AG10803 (cell line): ENCODE measurements at places on chromosomes 4 and X.
A peak's percentile ranks its signal among the peaks of the same experiment; 100 is the strongest.

DNA sequence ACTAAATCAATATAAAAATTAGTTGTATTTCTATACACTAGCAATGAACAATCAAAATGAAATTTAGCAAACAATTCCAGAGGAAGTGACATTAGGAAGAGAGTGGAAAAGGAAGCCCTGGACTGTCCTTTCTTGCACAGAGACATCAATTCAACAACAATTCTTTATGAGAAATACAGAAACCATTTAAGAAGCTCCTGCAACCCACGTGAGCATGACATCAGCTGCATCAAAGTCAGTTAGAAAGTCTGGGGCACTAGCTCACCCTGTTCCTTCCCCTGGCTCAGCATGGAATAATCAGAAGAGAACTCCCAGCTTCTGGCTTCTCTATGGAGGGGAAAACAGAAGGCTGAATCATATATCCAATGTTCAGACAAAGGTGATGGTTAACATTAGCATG, 48.6 kb upstream of the STARD8 start:
- DNase-seq: no peak

DNA sequence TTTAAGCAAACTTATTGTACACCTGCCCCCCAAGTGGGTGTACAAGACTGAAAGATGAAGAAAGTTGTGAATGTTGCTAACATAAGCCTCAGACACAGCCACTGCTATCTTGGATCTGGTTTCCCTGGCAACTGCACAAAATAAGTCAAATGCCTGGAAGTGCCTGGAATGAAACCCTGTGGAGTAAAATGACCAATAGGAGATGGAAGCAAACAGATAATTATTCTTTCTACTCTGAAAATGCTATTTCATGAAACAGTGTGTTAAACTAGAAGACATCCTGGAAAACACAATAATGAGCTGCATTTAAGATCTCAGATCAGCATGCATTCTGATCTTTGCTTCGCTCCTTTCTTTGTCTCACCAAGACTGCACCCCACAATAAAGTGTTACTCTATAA, 1016.0 kb downstream of the ARAP2 start:
- no peak for DNase-seq

GRCh38 chr4:40395166-40395900, 60.2 kb downstream of the CHRNA9 start:
- no peak for DNase-seq

DNA sequence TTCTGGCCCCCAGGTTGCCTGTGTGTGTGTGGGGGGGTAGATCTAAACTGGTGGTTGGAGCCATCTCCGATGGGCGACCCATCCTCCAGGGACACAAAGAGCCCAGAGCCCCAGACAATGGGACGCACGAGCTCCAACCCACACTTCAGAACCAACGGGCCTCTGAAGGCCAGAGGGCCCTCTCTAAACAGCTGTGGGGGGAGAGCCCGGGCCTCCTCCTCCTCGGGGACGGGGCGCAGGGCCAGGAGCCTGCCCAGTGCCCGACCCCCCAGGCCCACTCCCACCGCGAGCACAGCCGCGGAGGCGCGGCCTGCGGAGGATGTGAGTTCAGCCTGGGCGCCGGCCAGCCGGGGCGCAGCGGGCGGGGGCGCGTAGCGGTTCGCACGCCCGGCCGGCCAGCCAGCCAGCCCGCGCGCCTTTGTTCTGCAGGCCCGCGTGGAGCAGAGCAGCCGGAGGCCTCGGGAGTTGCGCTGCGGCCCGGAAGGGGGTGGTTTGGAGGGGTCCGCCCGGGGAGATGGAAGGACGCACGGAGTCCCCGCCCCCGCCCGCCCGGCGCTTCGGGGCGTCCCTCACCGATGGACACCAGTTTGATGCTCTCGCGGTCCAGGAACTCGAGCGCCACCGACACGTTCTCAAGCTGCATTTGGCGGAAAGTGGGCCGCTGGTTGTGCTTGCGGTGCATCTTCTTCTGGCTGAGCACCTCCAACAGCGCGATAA, 4.0 kb downstream of the FLNA start:
- DNase-seq: no peak

GRCh38 chrX:144006811-144007210, 122.9 kb downstream of the UBE2NL start:
- peak; percentile 44 for DNase-seq

DNA sequence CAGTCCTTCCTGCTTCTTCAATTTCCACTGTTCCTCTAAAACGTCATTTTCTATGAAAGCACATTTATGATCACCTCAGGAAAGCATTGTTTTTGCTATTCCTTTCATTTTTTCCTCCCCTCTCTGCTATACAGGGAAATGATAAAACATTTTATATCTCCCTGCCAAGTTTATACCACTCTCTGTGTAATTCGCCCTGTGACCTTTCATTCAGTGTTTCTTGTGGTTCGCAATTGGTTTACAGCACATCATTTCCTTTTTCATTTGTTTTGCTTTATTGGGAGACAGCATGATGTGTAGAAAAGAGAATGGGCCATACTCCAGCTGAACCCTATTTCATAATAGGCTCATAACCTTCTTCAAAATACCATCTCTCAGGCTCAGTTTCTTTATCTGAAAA, 99.9 kb upstream of the RAPGEF2 start:
- peak; percentile 32 for DNase-seq

- DNase-seq: no peak
These were observed 7.9 kb upstream of the NALF2 start for GRCh38 chrX:69496183-69496582.

DNA sequence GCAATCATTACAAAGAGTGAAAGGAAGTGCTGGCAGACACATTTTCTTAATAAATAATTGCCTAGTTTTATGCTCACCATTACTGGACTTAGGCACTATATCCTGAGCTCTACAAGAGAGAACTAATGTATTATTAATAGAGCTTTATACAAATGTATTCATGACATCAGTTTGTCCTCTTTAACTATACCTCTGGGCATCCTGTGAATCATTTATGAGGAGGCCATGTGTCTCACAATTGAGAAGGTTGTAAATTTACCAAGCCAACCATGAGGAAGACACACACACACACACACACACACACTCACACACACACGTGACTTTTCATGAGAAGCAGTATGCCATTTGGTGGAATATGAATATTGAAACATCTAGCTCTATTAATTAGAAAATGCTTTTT, 728.2 kb downstream of the ARAP2 start:
- no peak for DNase-seq

- DNase-seq: no peak
These were observed at the start of gene CHRNA9 for GRCh38 chr4:40334591-40335524. CHRNA9 (plus strand) TSS chr4:40335333; CDS start chr4:40335468, 135 bp downstream.

DNA sequence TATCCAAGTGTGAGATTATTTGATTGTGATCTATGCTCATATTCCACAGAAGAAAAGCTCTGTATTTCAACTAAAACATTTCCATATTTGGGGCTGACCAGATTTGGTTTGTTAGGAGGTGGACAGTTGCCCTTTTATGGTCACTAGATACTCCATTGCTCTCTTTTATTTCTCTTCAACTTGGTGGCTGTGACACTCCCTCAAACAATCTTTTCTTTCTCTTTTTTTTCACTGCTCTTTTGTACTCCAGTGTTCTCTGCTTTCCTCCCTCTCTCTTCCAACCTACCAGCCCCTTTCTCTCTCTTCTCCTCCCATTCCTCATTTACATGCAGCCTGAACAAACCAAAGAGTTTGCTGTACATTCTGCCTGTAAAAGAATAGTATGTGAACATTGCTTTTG, 48.8 kb downstream of the RBPJ start:
- no peak for DNase-seq

GRCh38 chr4:152972821-152973628, 36.9 kb downstream of the FHDC1 start:
- DNase-seq: peak; percentile 91

GRCh38 chrX:39969099-39969818, 128.5 kb downstream of the BCOR start:
- DNase-seq: no peak

DNA sequence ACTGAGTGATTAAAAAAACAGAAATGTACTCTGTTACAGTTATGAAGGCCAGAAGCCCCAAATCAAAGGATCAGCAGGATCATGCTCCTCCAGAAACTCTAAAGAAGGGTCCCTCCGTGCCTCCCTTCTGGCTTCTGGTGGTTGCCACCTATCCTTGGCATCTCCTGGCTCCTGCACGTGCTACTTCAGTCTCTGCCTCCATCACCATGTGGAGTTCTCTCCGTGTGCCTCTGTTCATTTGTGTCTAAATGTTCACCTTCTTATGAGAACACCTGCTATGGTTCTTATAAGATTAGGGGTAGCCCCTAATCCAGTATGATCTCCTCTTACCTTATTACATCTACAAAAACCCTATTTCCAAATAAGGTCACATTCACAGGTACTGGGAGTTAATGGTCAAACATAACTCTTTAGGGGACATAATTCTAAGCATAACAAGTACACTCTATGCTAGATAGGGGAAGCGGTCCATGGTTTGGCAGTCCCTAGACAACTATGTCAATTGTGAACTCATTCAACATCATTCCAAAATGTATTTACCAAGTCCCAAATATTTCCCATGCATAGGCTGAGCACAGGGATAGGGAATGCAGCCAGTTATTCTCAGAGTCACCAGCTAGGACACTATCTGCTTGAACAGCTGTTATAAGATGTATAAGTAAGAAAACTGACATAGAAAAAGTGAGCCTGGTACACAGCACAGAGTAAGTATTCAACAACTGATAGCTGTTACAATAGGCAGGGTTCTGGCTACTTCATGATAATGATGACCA, 295.5 kb upstream of the BOD1L1 start:
- no peak for DNase-seq

DNA sequence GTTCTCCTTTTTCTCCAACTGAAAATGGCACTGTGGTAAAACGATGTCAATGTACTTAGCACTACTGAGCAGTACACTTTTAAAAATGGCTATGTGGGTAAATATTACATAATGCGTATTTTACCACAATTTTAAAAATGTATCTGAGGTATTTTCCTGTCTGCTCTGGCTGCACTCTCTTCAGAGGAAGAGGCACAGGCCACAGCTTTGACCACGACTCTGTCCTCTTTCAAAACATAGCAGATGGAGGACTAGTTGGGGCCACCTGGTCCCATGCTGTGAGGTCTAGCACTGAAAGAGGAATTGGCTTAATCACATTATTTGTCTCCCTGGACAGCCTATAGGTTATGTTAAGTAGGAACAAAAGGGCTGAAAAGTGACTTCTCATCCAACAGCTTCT, 5.2 kb downstream of the KCNE5 start:
- no peak for DNase-seq

GRCh38 chrX:69388526-69388925, 115.6 kb upstream of the NALF2 start:
- peak; percentile 4 for DNase-seq

DNA sequence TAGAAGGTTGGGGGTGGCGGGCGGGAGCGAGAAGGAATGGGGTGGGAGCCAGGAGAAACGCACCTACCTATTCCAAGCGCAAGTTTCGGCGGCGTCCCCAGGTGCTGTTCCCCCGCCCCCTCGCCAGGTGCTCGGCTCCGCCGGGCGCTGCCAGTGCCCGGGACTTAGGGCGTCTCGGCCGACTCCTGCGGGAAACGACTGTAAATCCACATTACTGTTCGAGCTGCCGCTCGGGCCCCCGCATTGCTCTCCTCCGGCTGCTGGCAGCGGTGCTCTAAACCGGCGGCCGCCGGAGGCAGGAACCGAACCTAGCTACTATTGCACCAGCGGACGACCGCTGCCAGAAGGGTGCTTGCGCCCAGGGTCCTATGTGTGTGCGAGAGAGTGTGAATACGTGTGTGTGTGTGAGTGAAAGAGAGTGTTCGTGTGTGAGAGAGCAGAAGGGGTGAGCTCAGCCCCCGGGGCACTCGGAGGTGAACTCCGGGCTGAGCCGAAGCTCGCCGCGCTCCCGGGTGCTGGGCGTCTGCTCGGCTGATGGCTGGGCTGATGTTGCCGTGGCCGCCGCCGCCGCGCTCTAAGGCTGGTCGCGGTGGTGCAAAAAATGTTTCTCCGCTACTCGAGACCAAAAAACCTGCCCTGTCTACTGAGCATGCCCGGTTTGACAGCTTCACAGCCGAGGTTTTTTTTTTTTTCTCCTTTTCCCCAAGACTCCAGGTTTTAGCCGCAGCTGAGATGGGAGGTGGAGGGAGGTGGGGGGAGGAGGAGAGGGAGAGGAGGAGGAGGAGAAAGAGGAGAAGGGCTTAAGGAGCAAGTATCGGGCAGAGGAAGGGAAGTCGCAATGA, 115.7 kb upstream of the TEX13C start:
- DNase-seq: peak; percentile 0

DNA sequence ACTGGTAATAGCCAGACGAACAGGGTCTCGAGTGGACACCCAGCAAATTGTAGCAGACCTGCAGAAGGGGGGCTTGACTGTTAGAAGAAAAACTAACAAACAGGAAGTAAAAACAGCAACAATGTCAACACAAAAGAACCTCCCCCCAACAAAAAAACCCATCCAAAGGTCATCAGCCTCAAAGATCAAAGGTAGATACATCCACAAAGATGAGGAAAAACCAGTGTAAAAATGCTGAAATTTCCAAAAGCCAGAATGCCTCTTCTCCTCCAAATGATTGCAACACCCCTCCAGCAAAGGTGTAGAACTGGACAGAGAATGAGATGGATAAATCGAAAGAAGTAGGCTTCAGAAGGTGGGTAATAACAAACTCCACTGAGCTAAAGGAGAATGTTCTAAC, 313.0 kb upstream of the TEX13C start:
- no peak for DNase-seq

- no peak for DNase-seq
These were observed 68.9 kb downstream of the SH2D1A start for GRCh38 chrX:124415115-124415800.

DNA sequence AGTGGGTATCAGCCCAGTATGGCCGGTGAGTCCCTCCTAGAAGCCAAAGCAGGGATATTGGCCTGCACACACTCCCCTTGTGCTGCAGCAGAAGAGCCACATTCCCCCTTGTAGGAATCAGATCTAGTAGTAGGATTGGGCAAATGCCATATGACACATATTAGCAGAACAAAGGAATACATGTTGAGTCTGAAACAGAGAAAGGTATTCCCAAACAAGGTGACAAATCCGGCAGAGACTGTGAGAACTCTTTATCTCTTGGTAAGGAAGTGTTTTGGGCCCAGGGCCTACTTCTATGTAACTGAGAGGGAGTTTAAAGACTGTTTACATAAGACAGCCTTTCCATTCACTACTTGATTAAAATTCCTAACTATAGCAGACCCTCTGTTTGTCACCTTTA, 1382.0 kb downstream of the FAM133A start:
- DNase-seq: no peak

DNA sequence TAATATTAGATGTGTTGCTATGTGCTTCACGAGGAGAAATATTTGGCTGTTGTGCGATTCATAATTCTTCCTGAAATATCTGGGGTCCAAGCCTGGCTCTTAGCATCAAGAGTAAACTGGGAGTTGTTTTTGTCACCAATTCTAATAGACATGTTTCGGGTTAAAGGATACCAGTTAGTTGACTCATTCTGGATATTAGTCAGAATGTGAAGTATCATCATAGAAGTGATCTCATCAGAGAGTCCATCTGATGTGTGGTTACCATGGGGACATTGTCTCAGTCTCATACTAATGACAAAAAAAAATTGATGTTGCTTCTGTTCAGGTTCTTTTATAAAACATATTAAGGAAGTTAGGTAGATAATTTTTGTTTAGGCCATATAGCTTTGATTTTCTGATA, 57.2 kb upstream of the MTMR1 start:
- peak; percentile 74 for DNase-seq
